Glomerular endothelial cell (primary cell): ENCODE measurements at places on chromosomes 5 and 9.
A peak's percentile ranks its signal among the peaks of the same experiment; 100 is the strongest.

GRCh38 chr9:4425319-4426045, 64.8 kb upstream of the SLC1A1 start:
- DNase-seq, result no peak

DNA sequence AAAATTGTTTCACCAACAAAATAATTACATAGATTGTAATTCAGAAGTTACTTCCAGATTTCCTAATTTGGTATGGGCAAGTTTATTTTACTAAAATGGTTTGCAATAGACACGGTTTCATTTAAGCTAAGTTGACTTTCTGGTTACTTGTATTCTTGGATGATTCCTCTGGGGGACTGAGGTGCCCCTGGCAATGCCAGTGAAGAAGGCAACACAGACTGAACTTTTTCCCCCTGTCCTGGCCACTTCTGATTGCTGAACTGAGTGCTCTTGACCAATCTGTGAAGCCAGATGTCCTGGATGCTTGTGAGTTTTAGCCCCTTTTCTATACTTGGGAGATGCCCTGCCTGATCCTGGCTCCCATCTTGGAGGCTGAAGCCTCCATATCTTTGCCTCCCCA, 66.3 kb upstream of the FANCC start:
- DNase-seq, result no peak

DNA sequence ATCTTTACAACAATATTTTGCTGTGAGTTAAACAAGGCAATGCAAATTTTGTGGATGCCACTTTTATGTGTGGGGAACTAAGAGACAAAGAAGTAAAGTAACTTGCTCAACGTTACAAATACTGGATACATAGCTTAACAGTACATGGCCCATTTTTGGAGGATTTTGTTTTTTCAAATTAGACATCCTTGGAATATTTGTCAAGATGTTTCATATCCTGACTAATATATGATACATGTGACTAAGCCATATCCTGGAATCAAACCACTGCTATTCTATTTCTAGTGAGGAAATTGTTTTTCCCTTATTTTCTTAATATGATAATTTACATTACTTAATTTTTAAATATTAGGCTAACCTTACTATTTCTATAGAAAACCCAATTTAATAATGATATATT, 529.8 kb downstream of the DMRTA1 start:
- DNase-seq, result peak; percentile 23

DNA sequence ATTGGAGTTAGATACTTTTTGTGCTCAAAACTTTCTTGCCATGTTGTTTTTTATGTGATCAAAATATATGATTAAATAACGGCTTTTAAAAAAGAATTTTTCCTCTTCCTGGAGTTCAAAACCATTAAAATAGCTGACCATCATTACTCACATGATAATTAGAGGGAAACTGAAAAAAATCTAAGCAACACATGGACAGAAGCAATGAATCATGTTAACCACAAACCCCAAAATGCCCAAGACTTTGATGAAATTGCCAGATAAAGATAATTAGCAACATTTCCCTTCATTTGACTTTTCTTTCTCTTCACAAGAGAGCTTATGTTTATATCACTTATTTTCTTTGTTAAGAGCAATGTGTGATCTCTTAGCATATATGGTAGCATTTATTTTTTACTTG, 1294.2 kb downstream of the EFNA5 start:
- no peak for DNase-seq

DNA sequence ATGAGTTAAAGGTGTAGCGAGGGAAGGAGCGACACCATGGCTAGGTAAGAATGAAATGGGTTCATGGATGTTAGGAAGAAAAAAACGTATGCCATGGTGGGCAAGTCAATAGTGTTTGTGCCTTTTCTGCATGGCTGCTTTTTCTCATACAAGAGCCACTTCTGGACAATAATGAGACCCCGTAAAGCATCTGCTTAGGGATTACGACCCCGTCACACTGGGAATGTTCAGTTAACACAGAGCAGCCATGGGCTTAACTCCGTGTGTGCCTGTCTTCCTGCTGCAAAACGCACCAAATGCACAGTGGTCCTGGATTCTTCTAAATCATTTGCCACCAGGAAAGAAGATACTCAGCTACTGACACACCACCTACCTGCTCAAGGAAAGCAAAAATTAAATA, 81.8 kb downstream of the NFIB start:
- no peak for DNase-seq

DNA sequence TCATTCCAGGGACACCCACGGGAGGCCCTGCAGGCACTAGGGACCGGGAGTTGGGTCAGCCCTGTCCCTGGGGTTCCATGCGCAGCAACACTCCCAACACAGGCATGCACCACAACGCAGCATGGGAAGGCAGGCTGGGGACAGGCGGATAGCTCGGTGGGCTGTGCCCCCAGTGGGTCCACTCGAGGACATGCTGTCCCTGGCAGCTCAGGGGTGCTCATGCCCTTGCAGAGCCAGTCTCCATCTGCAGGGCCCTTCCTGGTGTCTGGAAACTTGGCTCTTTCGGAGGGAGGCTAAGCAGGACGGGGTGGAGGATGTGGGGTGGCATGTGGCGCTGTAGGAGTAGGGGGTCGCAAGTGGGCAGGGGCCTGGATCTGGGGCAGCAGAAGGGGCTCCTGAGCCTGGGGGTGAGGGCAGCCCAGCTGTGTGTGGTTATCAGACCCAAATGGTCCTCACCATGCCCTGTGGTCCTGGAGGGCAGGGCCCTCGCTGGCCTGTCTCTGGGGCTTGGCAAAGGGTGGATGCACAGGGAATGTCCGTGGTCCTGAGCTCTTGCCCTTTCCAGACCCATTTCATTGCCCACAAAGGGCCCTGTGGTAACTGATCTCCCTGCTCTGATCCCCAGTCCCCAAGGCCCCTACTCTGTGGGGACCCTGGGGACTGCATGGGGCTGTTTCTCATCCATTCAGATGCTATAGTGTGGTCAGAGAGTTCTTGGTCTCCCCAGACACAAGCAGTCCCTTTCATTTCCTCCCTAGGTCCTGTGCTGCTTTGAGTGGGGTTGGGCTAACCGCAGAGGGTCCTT, 90.3 kb upstream of the PHYKPL start:
- no peak for DNase-seq

DNA sequence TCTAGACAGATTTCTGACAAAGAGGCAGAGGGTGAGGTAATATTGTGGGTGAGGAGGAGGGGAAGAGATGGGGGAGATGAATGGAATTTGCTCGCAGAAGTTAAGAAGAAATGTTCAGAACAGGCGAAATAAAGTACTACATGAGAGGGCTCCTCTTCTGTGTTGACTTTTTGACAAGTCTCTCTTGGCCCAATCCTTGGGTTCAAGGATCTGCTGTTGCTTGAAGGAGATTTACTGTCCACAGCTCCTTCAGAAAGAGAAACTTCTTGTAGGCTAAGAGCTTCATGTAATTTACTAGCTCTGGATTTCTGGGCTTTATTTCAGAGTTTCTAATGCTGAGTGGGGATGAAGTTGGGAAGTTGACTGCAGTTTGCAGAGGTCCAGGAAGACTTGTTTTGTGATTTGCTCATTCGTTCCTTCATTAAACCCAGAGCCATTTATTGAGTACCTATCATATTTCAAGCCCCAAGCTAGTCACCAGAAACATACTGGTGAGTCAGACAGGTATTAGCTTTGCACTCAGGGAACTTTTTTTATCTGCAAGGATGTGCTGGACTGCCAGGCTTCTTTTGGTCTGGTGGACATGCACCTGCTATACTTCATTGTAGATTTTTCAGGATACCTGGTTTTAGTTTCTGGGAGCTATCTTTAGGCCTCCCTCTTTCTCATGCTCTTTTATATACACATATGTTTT, 402.9 kb upstream of the CLINT1 start:
- DNase-seq, result no peak

GRCh38 chr5:95900383-95900958, 61.2 kb downstream of the ELL2 start:
- no peak for DNase-seq

DNA sequence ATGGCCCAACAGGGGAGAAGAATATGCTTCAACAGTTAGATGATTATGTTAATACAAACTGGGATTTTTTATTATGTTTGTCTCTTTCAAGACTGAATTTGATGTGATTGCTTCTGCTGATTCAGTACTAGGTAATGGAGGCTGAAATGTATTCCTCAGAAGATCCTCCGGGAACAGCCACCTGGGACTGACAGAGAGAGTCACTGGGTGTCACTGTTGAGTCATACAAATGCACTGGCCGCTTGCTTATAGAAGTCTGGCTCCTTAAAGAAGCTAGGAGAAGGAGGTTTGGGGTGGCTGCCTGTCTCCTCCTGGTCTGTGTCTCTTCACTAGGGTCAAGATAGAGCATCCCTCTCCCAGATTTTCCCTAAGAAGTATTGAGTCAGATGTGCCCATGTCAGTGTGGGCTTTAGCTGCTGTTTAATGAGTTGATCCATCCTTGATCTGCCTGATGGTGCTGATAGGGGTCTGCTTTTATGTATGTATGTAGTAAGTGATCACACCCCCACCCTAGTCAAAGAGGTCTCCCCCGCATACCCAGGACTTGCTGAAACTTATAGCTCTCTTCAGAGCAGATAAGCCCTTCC, 773.4 kb downstream of the BRINP1 start:
- no peak for DNase-seq

- DNase-seq, result no peak
Observed at GRCh38 chr5:148465381-148466235, 81.8 kb downstream of the FBXO38 start.

DNA sequence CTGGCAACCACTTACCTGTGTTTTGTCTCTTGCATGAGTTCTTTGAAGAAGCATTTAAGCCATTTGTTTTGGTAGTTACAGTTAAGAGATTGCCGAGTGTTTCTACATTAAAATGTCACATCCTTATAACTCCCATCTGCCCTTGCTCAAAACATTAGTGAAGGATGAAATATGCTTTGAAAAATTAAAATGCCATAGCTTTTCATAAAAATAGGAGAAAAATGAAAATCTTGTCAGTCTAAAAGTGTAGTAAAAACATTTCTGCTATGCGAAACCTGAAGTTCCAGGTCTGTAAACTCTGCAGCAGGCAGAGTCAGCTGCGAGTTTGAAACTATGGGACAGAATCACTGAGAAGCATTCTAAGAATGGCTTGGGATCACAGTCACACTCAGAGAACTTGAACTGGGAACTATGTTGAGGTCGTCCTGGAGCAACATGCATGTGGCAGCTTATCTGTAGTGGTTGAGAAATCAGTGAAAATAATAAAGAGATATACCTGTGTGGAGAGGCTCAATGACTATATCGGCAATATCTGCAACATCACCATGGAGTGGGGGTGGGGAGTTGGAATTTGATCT, 67.4 kb downstream of the RASGRF2 start:
- no peak for DNase-seq

- DNase-seq, result no peak
Observed at GRCh38 chr9:74735761-74736160, 152.0 kb downstream of the TRPM6 start.

GRCh38 chr5:96492459-96493047, 59.5 kb upstream of the PCSK1 start:
- no peak for DNase-seq

- no peak for DNase-seq
Observed at GRCh38 chr9:87269296-87270176, 228.1 kb upstream of the DAPK1 start.

- DNase-seq, result no peak
Observed at GRCh38 chr5:93208141-93208751, 372.8 kb downstream of the NR2F1-AS1 start.

DNA sequence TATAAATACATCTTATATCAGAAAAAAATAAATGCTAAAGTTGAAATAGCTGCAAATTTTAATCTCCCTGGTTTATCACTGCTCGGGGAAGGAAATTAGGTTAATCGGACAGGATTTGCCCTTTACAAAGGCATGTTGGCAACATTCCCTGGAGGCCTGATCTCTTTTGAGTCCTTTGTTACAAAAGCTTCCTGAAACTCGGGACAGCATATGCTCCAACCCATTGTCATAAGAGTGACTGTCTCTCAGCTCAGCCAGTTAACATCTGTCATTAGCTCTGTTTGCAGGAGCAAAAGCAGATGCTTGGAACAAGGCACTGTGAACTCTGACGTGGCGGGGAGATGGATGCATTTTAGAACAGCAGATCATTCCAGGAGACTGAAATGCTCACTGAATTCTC, 80.6 kb downstream of the MYO10 start:
- peak; percentile 56 for DNase-seq

DNA sequence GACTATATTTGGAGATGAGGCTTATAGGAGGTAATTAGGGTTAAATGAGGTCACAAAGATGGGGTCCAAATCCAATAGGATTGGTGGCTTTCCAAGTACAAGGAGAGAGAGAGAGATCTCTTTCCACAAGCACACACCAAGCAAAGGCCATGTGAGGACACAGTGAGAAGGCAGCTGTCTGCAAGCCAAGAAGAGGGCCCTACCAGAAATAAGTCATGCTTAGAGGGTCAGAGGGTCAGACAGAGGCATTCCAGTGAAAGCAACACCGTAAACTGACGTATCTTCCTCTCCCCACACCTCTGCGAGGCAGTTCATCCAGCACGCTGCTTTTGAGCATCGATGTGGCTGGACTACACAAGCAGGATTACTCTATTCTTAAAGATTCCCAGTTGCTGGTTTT, 87.9 kb downstream of the SLC1A3 start:
- DNase-seq, result no peak

DNA sequence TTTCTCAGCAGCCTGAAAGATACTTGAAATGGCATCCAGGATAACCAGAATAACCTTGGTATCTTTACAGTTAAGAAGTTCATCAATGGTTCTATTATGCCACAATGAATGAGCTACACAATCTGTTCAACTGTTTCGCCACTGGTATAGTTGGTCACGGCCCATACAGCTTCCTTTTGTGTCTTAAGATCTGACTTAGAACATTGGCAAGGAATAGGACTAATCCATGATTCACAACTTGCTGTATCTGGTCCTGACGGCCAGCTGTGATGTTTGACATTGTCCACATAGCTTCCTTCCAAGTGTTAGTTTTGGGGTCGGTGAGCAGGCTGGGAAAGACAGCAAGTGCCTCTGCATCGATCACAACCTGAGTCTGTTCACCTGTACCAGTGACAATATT, 113.3 kb upstream of the RAD23B start:
- no peak for DNase-seq

GRCh38 chr5:122163121-122164069, 34.0 kb downstream of the ZNF474 start:
- DNase-seq, result no peak

GRCh38 chr5:131396630-131397273, 132.9 kb downstream of the CDC42SE2 start:
- DNase-seq, result no peak

- no peak for DNase-seq
Observed at GRCh38 chr9:103152473-103152872, 157.3 kb downstream of the CYLC2 start.

GRCh38 chr9:2771087-2771486, 53.8 kb downstream of the KCNV2 start:
- DNase-seq, result no peak

DNA sequence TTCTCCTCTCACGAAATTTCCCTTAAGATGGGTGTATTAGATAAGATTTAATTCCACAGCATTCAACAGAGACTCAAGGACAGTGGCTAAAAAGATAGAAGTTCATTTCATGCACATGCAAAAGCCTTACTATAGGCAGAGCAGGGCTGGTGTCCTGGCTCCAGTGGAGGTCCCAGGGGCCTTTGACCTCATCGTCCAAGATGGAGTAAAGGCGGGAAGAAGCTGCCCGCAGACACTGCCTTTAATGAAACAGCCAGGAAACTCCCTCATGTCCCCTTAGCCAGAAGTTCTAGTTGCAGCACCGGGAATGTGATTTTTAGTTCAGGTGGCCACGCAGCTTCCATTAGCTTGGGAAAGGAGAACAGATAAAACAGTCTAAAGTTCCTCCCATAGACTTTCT, 190.3 kb downstream of the TLE4 start:
- no peak for DNase-seq
